Fibroblast of the aortic adventitia (primary cell): ENCODE measurements at places on chromosomes 11 and 22. TPM values are rescaled to one million over a fixed set of nuclear protein-coding genes. Genes with fewer than 3 reads are reported as not detected.

Gene MAJIN
- total RNA-seq = not detected in 2 replicates

Gene HOATZ
- total RNA-seq = not detected in 2 replicates

Gene VWCE
- 7.4 and 13.9 TPM in 2 replicates for total RNA-seq

Gene TYR
- not detected in 2 replicates for total RNA-seq

Gene CDHR5
- not detected in 2 replicates for total RNA-seq

Gene F2
- total RNA-seq = not detected in 2 replicates

Gene AMOTL1
- 29.4 and 64.7 TPM in 2 replicates for total RNA-seq

Gene OR8D1
- not detected in 2 replicates for total RNA-seq

Gene BACE1-AS
- 5.1 and 8.5 TPM in 2 replicates for total RNA-seq

Gene EIF3F
- 196 and 334 TPM in 2 replicates for total RNA-seq

Gene OR5P2
- total RNA-seq = not detected in 2 replicates

Gene C1QTNF5
- total RNA-seq = 5.3 and 90.8 TPM in 2 replicates

Gene ZBTB16
- 0.27 and 0.41 TPM in 2 replicates for total RNA-seq

Gene JOSD1
- 56.4 and 61.2 TPM in 2 replicates for total RNA-seq

Gene TOP3B
- 20.9 and 31.2 TPM in 2 replicates for total RNA-seq

Gene GLYATL2
- 3.3 TPM in 1 of 2 replicates, not detected in the other for total RNA-seq

Gene MRTFA
- total RNA-seq = 25.8 and 90.4 TPM in 2 replicates

Gene NRXN2
- total RNA-seq = 3.3 and 3.4 TPM in 2 replicates

Gene C11orf52
- 0.63 TPM in 1 of 2 replicates, not detected in the other for total RNA-seq

Gene TRIM66
- 4.1 and 5.6 TPM in 2 replicates for total RNA-seq

Gene PNPLA5
- not detected in 2 replicates for total RNA-seq

Gene MN1
- total RNA-seq = 27.9 and 55.9 TPM in 2 replicates

Gene RCOR2
- 2.9 and 3.3 TPM in 2 replicates for total RNA-seq

Gene CARD10
- 5.8 and 13.1 TPM in 2 replicates for total RNA-seq
